Mesothelial cell of epicardium (in vitro differentiated cells): ENCODE measurements at places on chromosomes 1 and 21. TPM values are rescaled to one million over a fixed set of nuclear protein-coding genes. Genes with fewer than 3 reads are reported as not detected.

DNA sequence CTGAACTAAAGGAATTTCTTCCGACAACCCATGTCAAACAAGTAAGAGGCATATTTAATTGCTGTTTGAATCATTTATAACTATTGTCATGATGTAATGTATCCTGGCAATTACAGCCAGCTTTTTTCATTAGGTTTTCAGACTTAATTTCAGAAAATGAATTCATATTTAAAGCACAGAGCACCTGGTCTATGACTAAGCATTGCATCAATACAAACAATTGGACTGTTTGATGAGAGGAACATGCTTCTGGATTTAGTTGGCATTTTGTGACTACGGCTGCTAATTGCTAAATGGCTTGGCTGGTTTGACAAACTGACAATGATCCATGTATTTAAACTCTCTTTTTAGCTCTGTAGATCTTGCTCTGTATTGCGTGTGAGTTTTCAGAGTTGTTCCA, 853.4 kb downstream of the NCAM2 start:
- DNase-seq, result no peak
- no peaks in the 10 kb centered on the region for H3K27me3 ChIP-seq
- no peak overlapping the region for H3K4me3 ChIP-seq
- H3K36me3 ChIP-seq, result peaks cover 4% of the 10 kb centered on the region
- no peak overlapping the region for H3K27ac ChIP-seq

Gene SLAMF9
- not detected in 3 replicates for total RNA-seq

GRCh38 chr1:3442331-3442730, 12.1 kb upstream of the ARHGEF16 start:
- H3K27me3 ChIP-seq, result peaks cover 45% of the 10 kb centered on the region
- H3K4me1 ChIP-seq, result peaks cover 14% of the 10 kb centered on the region
- H3K4me3 ChIP-seq, result no peak overlapping the region
- H3K36me3 ChIP-seq, result no peaks in the 10 kb centered on the region
- H3K27ac ChIP-seq, result no peak overlapping the region
- DNase-seq, result no peak

Gene DYNLT5
- 0.36 to 0.71 TPM (median 0.67 TPM) in 3 replicates for total RNA-seq

Gene RNU1-4
- total RNA-seq, result 3,774 to 3,945 TPM (median 3,937 TPM) in 3 replicates

Gene ZNF683
- not detected in 3 replicates for total RNA-seq

DNA sequence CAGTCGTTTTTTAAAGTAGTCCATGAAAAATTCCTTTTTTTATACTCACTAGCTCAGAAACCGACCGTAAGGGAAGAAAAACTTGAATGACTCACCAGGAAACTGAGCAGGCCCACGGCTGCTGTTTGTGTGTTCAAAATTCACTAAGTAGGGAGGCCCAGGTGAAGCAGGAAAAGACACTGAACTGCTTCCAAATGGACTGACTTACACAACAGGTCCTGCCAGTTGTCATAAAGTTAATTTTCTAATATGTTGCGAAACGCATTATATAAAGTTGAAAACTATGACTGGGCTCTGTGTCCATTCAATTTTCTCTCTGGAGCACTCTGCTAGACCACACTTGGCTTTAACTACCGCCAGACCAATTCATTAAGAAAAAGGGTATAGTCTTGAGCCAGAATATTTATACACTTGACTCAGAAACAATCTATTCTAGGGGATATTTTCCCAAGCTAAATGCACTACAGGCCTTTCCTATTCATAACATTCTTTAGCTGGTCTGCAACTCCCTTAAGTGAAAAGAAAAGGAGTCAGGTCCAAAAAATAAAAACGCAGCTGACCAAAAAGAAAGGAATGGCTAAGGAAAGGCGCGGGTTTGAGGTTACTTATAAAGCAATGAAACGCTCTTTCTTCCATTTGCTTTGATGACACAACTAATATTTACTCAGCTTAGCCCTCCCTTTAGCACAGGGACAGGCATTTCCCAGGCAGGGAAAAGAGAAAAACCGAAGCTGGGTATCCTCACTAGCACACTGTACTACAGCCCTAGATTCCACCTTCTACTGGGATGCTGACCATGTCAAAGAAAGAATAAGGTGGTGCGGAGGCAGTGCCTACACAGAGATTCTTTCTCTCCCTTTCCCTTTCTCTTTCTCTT, 306.3 kb upstream of the ESRRG start:
- H3K4me3 ChIP-seq, result no peak overlapping the region
- H3K4me1 ChIP-seq, result peaks cover 13% of the 10 kb centered on the region
- no peaks in the 10 kb centered on the region for H3K36me3 ChIP-seq
- no peak for DNase-seq
- peak overlapping the region; percentile 69 for H3K27ac ChIP-seq
- H3K27me3 ChIP-seq, result peaks cover 9% of the 10 kb centered on the region

Gene MNDA
- total RNA-seq, result not detected in 3 replicates

Gene MYOG
- not detected in 3 replicates for total RNA-seq

DNA sequence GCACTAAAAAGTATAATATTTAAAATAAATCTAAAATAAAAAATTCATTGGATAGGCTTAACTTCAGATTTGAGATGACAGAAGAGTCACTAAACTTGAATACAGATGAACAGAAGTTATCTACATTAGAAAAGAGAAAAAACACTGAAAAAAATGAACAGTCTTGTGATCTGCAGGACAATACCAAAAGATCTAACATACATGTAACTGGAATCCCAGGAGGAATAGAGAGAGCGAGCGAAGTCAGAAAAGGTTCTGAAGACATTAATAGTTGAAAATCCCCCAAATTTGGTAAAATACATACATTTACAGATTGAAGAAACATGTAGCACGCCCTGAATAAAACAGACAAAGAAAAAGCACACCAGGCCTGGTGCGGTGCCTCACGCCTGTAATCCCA, 21.2 kb downstream of the B3GALNT2 start:
- no peak overlapping the region for H3K4me3 ChIP-seq
- H3K27me3 ChIP-seq, result no peaks in the 10 kb centered on the region
- no peak overlapping the region for H3K27ac ChIP-seq
- DNase-seq, result no peak
- H3K36me3 ChIP-seq, result peaks cover 58% of the 10 kb centered on the region

GRCh38 chr1:172154551-172154950, 265.9 kb upstream of the C1orf105 start:
- no peak for DNase-seq
- no peak overlapping the region for H3K4me3 ChIP-seq
- H3K4me1 ChIP-seq, result peaks cover 32% of the 10 kb centered on the region
- peak overlapping the region; percentile 71 for H3K27ac ChIP-seq

DNA sequence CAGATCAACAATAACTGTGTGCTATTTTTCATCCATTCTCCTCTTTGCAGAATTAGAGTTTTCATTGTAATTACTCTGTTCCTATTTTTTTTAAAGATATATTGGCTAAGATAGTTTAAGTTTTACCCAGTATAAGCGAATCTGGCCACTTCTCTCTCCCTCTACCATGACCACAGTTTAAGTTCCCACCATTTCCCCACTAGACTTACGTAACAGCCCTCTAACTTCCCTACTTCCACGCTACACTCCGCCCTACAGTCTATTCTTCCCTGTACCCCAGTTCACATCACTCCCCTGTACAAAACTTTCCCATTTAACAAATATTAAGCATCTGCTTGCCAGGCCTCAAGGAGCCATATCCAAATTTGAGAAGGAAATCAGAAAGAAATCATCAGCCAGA, 16.5 kb downstream of the CTSK start:
- H3K4me3 ChIP-seq, result no peak overlapping the region
- peaks cover 18% of the 10 kb centered on the region for H3K36me3 ChIP-seq
- H3K27me3 ChIP-seq, result no peaks in the 10 kb centered on the region
- no peak overlapping the region for H3K27ac ChIP-seq
